Smooth muscle cell of the umbilical artery (primary cell): ENCODE measurements at places on chromosomes 16 and 17. TPM values are rescaled to one million over a fixed set of nuclear protein-coding genes. Genes with fewer than 3 reads are reported as not detected.

Gene TK2
- total RNA-seq: 48.4 and 54.3 TPM in 2 replicates

Gene CD300A
- not detected in 2 replicates for total RNA-seq

Gene MYH1
- total RNA-seq: under 0.01 and 0.09 TPM in 2 replicates

Gene PROCA1
- 1.2 and 1.4 TPM in 2 replicates for total RNA-seq

Gene HBA2
- total RNA-seq: not detected in 2 replicates

Gene CA4
- total RNA-seq: not detected in 2 replicates

Gene PRAC2
- not detected in 2 replicates for total RNA-seq

Gene KCNJ16
- total RNA-seq: not detected in 2 replicates

Gene NAGPA
- total RNA-seq: 18.5 and 25.8 TPM in 2 replicates
